ENCODE measurements at places on chromosomes 2 and 18.

GRCh38 chr2:174333017-174333371, 1.8 kb upstream of the SP9 start:
- no peak for DNase-seq

GRCh38 chr2:107712857-107713256, 113.8 kb upstream of the RGPD4 start:
- DNase-seq, result no peak

- DNase-seq, result no peak
These were observed 155.8 kb downstream of the INO80D start for GRCh38 chr2:205930209-205930608.

- DNase-seq, result no peak
These were observed 364.0 kb downstream of the METTL4 start for GRCh38 chr18:2207294-2207693.

GRCh38 chr2:109125593-109126500, 3.2 kb upstream of the SH3RF3 start:
- DNase-seq, result no peak

DNA sequence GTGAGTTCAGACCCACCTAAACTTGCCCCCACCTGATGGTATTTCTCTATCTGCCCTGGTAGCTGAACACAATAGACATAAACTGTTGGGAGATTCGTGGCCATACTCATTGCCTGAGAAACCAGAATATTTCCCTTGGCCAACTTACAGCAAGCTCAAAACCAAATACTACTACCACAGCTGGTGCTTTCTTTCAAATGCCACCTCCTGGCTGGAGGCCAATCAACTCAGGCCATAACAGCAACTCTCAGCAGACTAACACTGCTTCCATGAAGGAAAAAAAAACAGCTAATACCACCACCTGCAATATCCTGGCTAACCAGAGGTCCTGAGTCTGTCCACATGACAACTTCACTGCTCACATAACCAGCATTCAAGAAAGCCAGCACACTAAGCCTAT, 373.1 kb downstream of the CMPK2 start:
- DNase-seq, result no peak

GRCh38 chr2:236512902-236513435, 56.7 kb upstream of the ACKR3 start:
- peak; percentile 33 for DNase-seq

GRCh38 chr18:57589161-57589560, 2.7 kb upstream of the FECH start:
- no peak for DNase-seq

DNA sequence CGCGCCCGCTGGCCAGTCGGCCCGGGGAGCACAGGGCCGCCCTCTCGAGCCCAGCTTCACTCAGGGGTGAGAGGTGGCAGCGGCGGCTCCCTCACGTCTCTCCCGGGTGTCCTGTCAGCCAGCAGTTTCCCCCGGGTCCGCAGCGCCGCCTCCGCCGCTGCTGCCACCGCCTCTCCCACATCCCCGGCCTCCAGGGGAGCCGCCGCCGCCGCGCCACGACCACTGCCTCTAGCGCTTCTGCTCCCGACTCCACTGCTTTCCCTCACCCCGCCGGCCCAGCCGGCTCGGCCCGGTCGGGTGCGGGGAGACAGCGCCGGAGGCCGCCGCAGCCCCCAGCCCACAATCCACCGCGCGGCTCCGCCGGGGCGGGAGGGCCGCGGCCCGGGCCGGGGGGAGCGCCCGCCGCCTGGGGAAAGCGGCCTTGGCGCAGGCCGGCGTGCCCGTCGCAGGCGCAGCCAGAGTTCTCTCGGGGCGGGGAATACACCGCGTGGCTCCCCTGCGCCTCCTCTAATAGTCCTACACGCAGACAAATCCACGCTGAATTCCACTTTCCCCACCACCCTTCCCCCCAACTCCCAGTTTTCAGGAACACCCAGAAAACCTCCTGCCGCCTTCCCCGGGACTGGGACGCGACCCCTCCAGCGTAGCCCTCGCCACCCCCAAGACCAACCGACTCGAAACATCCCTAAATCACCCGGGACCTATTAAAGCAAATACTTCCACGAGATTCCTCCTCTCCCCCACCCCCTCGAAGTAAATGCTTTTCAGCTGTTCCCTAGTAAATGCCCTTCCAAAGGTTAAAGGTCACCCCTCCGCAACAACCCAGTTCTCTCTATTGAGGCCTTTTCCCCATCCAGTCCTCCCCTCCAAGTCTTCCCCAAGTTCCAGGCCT, at the start of gene VPS54:
TSS of gene VPS54 (minus strand) at position 346 of the 892 bp plus-strand sequence. CDS start 35,429 bp downstream, outside the sequence.
- peak; percentile 17 for DNase-seq

DNA sequence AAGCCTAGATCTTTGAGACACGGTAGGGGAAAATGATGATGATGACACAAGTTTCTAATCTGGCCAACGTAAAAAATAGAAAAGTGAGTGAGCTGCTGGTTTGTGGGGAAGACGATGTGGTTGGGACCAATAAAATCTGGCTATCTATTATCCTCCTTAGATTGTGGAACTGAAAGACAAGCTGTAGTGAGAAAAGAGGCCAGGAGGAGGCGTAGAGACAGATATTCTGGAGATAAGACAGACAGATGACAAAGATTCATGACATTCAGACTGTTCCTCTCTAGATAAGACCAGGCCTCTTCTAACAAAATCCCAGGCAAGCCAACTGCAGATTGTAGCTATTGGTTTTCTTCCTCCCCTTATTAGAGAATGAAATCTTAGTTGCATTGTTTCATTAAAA, 376.3 kb upstream of the UBE2E3 start:
- no peak for DNase-seq
